RWPE1 (cell line): ENCODE measurements at places on chromosomes 1 and 21.

DNA sequence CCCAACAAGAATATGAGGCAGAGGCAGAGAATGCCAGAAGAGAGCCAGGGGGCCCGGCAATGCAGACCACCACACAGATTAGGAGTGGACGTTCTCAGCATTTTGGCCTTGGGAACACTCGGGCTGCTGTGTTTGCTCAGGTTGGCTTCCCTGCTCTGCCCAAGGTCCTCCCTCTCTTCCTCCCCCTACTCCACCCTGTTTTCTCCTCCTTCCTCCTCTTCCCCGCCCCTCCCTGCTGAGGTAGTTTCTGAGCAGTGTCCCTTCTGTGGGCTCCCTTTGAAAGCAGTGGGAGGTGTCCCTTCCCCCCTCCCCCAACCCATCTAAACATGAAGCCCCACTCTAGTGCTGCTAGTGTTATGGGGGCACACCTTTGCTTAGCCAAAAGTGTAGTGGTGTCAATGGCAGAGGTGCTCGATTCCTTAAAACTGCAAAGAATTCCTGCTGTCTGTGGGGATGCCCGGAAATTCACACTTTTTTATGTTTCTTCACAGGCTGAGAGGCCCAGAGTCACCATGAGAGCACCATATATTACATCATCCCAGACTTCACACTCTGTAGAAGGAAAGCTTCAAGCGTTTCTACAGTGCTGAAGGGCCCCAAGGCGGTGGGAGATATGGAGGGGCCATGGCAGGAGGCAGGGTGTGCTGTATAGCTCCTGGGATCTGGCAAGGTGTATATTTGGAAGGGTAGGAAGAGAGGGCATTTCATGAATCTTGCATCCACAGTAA, at the start of gene HHIPL2:
Gene HHIPL2, minus strand, starts transcription at position 161 of the 728 bp plus-strand sequence. Its CDS starts 60 bp downstream, at position 101.
- no peak for DNase-seq

- DNase-seq, result no peak
Observed at GRCh38 chr1:44289530-44289929, 65.5 kb downstream of the ERI3 start.

- no peak for DNase-seq
Observed at GRCh38 chr1:101967871-101968270, 28.9 kb downstream of the OLFM3 start.

- DNase-seq, result no peak
Observed at GRCh38 chr21:21466752-21467151, 468.5 kb downstream of the NCAM2 start.

DNA sequence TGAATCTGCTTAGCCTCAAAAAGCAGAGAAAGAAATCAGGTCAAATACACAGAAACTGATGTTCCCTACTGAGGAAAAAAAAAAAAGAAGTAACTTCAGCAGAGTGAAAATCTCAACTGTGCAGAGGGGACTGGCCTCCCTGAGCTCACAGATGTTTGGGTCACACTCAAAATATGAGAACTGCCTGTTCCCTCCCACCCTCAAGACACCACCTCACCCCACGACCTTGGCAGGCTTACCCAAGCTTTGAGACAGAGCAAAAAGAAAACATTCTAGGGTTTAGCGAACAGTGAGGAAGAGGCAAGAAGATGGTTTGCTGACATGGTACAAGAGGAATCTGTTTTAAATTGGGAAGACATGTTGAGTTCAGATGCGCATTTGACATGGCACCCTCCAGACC, 48.8 kb downstream of the NID1 start:
- no peak for DNase-seq

GRCh38 chr1:41547781-41548560, 63.5 kb upstream of the EDN2 start:
- peak; percentile 7 for DNase-seq

GRCh38 chr1:24179251-24179840, 7.7 kb downstream of the IFNLR1 start:
- DNase-seq, result no peak

- no peak for DNase-seq
Observed at GRCh38 chr1:63914241-63914640, 140.4 kb downstream of the ROR1 start.

GRCh38 chr1:150516050-150516591, 569 bp downstream of the FALEC start:
- DNase-seq, result no peak

DNA sequence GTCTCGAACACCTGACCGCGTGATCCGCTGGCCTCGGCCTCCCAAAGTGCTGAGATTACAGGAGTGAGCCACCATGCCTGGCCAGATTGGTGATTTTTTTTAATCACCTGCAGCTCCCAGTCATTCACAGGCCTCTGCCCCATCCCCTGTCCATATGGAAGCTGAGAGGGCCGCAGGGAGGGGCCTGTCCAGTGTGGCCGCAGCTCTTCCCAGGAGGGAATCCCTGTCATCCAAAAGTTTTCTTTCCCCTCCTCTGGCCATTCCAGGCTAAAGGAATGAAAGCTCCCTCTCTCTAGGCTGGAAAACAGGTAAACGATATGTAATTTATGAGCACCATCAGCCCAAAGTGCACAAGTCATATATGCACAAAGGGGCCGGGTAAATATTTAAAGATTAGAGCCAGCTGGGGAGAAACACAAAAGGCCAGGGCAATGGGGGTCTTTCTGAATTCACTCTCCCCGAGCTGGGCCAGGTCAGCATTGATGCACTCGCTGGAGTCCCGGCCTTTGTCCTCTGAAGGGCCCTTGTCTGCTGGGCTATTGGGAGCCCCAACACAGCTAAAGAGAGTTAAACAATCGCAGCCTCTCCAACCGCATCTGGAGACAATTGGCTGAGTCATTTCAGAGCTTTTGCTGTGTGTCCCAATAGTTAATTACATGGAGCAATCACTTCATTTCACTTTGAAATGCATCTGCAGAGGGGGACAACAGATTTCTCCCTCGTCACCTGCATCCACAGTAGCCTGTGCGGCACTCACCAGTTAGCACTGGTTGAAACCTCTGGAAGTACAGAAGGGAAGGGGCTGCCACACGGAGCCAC, 3.8 kb upstream of the HES3 start:
- DNase-seq, result no peak

DNA sequence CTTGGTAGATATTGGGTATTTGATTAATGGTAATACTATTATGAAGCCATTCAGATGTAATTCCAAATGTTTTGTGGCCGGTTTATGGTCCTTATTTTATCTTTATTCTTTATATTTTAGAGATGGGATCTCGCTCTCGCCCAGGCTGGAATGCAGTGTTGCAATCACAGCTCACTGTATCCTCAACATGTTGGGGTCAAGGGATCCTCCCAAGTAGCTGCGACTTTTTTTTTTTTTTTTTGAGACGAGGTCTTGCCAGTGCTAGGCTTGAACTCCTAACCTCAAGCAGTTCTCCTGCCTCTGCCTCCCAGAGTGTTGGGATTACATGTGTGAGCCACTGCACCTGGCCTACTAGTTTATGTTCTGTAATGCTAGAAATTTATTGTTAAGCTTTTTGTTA, 4.7 kb downstream of the DDI2 start:
- DNase-seq, result no peak

- no peak for DNase-seq
Observed at GRCh38 chr1:212514056-212514614, 81.4 kb downstream of the NENF start.

- no peak for DNase-seq
Observed at GRCh38 chr1:225830841-225831240, 20.9 kb downstream of the EPHX1 start.

- peak; percentile 9 for DNase-seq
Observed at GRCh38 chr1:114215436-114215835, 61.8 kb upstream of the SYT6 start.

DNA sequence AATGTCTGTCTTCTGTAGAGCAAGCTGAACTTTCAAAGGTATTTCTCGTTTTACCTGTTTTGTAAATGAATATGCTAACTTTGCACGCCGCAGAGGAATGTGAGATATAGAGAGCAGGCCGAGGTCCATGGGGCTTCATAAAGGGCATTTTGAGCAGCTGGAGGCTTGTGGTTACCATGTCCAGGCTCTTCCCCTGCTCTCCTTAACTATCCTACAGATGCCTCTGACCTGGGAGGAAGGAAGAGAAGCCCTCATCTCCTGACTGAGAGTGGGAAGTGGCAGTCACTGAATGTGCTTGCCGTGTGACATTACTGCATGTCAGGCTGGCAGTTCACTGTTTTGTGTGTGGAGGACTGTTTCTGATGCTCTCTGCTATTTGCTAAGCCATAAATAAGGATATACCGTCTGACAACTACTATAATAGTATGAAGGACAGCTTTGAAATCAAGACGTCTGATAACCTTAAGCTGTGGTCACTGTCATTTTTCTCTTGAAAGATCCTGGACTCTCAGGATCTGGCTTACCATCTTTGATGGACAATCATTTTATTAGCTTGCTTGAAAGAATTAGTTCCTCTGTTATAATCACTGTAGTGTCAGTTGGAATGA, 92.2 kb downstream of the DYRK1A start:
- no peak for DNase-seq

DNA sequence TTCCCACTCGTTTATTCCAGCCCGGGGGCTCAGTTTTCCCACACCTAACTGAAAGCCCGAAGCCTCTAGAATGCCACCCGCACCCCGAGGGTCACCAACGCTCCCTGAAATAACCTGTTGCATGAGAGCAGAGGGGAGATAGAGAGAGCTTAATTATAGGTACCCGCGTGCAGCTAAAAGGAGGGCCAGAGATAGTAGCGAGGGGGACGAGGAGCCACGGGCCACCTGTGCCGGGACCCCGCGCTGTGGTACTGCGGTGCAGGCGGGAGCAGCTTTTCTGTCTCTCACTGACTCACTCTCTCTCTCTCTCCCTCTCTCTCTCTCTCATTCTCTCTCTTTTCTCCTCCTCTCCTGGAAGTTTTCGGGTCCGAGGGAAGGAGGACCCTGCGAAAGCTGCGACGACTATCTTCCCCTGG, 716 bp downstream of the OLIG2 start:
- DNase-seq, result no peak

DNA sequence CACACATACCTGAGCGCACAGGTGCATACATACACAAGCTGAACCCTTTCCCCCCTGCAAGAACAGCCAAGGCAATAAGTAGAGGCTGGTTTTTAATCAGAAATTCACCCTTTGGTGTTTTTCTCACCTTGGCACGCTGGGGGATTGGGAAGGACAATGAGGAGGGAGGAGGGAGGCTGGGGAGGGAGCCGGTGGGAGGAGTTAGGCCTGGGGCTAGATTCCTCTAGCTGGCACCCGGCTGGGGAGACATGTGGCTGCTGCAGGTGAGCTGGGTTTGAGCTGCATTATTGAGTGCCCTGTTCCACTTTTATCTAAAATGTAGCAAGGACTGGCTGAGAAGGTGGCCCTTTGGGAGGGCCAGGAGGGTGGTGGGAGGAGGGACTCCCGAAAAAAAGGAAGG, 97.8 kb upstream of the CSF3R start:
- DNase-seq, result no peak

DNA sequence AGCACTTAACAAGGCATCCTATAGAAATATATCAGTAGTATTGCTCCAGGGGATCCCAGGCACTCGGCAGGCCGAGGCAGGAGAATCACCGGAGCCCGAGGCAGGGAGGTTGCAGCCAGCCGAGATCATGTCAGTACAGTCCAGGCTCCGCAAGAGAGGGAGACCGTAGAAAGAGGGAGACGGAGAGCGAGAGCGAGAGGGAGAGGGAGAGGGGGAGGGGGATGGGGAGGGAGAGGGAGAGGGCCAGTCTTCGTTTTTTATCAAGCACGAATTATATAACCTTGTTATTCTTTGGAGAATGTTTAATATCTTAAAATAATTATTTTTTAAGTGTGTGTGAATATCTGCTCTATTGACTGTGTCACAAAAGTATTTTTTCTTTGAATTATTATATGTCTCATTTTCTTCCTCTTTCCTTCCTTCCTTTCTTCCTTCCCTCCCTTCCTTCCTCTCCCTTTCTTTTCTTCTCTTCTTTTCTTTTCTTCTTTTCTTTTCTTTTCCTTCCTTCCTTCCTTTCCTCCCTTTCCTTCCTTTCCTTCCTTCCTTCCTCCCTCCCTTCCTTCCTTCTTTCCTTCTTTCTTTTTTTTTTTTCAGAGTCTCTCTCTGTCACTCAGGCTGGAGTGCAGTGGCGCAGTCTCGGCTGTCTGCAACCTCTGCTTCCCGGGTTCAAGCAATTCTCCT, 233.7 kb downstream of the SRGAP2C start:
- peak; percentile 16 for DNase-seq

DNA sequence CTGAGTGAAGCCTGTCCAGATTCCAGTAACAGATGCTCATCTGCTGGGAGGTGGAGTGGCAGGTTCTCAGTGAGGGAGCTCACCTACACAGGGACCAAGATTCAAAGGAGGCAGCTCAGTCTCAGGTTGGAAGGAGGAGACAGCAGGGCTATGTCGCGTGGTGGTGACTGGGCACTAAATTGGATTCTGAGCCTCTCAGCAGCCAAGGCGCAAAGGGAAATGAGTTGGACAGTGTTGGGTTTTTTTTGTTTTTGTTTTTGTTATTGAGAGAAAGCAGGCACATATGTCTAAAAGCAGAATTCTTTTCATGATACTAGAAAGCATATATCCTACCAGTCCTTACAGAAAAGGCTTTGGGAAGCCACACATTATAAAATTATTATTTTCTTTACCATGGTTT, 26.2 kb downstream of the UMODL1 start:
- no peak for DNase-seq

- DNase-seq, result no peak
Observed at GRCh38 chr1:55128418-55128995, 86.7 kb downstream of the USP24 start.

GRCh38 chr1:100304921-100305320, 38.9 kb downstream of the RTCA start:
- no peak for DNase-seq

DNA sequence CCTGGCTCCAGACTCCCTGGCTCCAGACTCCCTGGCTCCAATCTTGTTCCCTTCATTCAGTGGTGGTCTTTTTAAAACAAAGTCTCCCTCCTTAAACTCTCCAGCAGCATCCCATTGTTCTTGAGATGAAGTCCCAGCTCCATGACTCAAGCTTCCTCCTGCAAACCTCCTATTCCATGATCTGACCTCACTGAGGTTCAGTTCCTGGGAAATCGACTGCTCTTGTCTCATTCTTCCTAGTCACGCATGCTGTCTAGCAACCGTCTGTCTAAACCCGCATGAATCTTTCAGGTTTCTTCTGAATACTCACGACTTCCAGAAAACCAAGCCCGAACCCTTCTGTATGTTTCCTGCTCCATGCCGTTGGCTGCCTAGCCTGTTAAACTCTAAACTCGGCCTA, 91.9 kb downstream of the RAVER2 start:
- no peak for DNase-seq

DNA sequence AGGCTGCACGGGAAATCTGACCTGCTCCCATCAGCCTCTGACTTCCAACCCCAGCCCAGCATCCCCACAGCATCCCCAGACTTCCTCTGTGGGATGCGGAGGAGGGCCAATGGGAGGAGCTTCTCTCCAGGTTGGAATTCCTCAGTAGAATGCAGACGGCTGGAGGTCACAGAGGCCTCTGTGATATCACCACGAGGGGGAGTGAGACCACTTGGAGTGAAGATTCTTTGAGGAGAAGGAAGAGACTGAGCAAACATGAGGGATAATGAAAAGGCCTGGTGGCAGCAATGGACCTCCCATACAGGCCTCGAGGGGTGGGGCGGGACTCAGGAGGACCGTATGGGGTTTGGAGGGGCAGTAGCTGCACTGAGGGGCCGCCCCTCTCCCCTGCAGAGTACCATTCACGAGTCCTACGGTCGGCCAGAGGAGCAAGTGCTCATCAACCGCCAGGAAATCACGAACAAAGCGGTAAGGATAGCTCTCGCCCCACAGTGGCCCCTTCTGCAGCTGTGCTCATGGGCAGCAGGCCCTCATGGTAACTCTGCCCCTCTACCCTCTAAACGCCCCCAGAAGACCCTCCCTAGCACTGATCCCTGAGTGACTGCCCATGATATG, at the start of gene CATSPER4:
Gene CATSPER4, plus strand, starts transcription at position 230 of the 615 bp plus-strand sequence. Its CDS starts 26 bp downstream, at position 256.
- peak; percentile 52 for DNase-seq
